ENCODE measurements at places on chromosomes 5 and 9.

DNA sequence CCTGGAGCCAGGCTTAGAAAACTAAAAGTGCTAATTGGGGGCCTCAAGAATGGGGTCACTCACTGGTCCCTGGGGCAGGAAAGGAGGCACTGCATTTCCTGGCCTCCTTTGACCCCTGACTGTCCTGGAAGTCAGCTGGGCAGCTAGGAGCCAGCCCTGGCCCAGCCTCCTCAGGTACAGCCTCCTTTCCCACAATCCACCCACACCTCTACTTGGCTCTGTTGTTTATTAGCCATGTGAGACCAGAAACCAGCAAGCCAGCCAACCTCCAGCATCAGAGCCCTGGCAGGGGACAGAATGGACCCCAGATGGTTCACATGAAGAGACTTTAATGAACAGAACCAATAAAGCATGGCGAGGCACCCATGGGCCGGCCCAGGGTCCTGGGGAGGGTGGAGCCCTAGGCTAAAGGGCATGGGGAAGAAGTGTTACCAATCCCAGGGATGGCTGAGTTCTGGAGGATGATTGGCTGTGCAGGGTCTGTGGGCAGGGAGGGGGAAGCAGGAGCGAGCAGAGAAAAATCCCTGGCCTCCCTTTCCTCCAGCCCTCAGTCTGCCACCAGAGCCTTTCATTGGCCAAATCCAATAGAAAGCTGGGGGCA lies 55.3 kb upstream of the ANGPTL2 start:
- no peak for DNase-seq

GRCh38 chr5:153352685-153353219 lies 137.7 kb upstream of the GRIA1 start:
- DNase-seq: peak; percentile 1

DNA sequence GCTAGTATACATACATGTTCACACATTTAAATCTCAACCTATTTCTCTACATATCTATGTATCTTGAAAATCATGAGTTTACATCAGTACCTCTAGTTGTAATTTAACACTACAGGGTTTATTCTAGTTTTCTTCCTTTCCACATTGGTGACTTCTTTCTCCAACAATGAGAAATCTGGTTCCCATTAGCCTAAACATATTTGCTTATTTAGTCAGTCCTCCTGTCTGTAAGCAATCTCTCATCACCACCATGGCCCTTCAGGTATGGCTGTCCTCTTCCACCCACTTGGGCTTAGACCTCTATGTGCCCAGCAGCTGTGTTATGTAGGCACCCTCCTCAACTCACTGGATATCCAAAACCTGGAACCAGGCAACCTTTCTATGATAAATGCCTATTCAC lies 8.0 kb upstream of the SPATA31D1 start:
- no peak for DNase-seq

GRCh38 chr9:126563556-126563955 lies 50.2 kb upstream of the LMX1B start:
- no peak for DNase-seq

- no peak for DNase-seq
Measured at GRCh38 chr5:71637133-71637532, 50.0 kb downstream of the MCCC2 start.

DNA sequence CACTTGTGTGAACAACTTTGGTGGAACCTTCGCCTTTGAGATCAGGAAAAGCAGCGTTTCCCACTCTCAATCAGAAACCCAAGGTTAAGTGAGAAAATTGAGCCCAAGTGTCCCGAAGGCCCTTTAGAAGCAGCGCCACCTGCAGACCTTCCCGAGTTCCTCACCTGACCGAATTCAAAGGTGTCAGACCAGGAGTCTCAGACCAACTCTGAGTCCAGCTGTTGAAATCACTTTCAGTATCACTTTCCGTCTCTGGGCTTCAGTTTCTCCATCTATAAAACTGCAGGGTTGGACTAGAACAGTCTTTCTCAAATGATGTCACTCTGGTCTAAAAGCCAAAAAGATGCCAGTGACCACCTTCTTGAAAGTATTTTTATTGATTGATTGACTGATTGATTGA lies 31.7 kb upstream of the GRHPR start:
- DNase-seq: no peak

GRCh38 chr9:17843236-17843635 lies 264.4 kb downstream of the SH3GL2 start:
- DNase-seq: no peak

DNA sequence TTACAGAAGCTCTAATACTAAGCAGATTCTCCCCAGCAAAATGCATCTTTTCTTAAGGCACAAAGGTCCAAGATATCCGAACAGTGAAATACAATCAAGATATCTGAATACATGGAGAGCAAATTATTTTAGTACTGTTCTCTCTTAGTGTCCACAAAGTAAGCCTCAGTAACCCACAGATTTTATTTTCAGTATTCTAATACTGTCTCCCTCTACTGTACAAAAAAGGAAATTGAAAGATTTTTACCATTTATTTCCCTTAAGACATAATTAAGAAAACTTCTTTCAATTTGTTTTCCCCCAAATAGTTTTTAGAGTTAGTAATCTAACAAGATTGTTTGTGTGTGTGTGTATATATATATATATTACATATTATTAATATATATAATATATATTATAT lies 24.7 kb upstream of the NOL6 start:
- no peak for DNase-seq

GRCh38 chr9:92165484-92165883 lies 50.3 kb upstream of the SPTLC1 start:
- DNase-seq: no peak

DNA sequence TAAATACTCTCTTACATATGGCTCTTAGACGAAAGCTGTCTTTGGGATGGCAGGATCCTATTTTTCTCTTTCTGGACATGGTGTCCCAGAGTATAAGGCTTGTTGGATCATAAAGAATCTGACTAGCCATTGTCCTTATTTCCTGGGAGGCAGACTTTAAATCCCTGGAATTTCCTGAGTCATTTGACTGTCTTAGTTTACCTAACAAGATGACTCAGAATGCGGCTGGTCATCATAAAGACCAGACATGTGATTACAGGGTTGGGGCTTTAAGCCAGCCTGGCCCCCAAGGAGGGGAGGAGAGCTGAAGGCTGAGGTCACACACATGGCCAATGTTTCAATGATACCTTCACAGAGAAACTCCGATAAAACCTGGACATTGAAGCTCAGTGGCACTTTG lies 37.2 kb downstream of the FAM240B start:
- no peak for DNase-seq

GRCh38 chr5:68953875-68954617 lies 139.8 kb upstream of the SLC30A5 start:
- DNase-seq: no peak

DNA sequence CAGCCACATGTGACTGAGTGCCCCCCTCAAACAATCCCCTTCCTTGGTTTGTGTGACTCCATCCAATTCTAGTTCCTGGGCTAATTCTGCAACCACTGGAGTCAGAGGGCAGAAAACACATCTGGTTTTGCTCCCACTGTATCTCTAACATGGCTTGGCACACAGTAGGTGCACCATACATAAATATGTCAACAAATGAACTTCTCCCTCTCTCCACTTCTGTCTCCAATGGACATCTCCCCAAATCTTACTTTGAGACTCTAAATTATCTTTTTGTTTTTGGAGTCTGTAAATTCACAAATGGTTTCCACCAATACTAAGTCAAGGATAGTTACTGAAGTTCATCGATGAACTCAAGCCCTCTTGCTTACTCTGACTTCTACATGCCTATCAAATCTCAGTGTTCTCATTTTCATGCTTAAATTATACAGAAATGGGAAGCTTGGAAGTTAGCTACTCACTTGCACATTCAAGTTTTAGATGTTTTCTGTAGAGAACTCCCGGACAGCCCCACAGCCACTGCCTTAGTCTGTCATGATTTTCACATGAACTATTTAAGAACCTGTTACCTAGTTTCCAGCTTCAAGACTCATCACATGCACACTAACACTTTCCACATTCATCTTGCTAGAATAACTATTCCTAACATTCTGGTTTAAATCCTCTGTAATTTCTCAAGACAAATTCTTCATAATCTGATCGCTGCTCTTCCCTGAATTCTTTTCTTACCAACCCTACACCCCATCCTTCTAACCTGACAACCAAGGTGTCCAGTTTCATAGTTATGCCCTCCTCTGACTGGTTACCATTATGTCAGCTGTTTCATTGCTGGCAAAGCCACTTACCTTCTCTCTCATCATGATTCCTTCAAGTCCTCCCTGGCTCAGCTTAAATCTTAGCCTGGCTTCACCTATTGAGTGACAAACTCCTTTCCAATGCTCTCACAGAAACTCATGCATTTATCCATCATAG lies 6.0 kb downstream of the RPL37 start:
- no peak for DNase-seq

- no peak for DNase-seq
Measured at GRCh38 chr5:36070687-36071571, 4.2 kb upstream of the UGT3A2 start.

- DNase-seq: no peak
Measured at GRCh38 chr5:91956738-91957137, 573.6 kb upstream of the ARRDC3 start.

DNA sequence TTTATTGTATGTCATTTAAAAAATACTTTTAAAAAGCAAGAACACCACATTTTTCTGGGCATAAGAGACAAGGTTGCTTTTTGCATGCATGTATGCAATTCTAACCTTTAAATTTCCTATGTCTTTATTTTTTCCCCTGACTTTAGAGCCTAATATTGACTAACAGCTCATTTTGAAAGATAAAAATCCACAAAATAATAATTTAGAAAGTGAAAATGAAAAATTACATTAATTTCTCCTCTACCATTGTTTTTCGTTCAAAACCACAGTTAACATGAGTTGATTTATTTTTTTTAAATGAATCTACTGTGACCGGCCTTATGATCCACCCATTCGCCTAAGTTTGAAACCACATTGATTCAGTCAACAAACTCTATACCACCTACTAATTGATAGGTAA lies 137.5 kb upstream of the CDKN2B start:
- no peak for DNase-seq

DNA sequence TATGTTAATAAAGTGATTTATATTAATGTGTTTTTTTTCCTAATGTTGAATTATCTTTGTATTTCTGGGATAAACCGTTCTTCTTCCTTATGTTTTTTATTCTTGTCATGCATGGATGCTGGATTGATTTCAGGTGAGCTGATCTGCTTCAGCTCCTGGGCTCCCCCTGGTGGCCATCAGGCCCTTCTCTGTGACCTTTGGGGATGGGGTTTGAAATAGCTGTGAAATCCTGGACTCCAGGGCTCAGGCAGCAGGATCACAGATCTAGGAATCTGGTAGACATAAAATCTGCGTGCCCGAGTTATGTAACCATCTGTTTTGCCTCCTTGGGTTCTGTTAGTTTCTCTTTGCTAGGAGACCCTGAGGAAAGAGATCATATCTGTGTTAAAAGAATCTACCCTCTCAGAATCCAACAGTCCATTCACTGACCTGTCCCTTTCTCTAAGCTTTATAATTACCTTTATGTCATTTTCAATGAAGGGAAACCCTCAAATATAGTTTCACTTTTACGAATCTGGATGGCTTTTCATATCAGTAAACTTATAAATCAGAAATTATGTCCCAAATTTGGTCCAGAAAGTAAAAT lies 12.2 kb upstream of the OR13J1 start:
- DNase-seq: peak; percentile 83

GRCh38 chr5:39670391-39670790 lies 245.6 kb upstream of the DAB2 start:
- DNase-seq: no peak

- no peak for DNase-seq
Measured at GRCh38 chr9:128005923-128006322, 25.1 kb upstream of the EEIG1 start.

DNA sequence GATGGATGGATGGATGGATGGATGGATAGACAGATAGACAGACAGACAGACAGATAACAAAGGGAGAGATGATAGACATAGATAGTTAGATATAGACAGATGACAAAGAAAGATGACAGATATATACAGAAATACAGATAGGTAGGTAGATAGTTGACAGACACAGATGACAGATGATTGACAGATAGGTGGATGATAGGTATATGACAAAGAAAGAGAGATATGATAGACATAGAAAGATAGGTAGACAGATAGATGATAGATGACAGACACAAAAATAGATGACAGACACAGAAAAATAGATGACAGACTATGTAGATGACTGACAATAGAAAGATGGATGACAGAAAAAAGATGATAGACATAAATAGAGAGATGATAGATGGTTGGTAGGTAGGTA lies 200.0 kb upstream of the TAS2R1 start:
- DNase-seq: no peak

DNA sequence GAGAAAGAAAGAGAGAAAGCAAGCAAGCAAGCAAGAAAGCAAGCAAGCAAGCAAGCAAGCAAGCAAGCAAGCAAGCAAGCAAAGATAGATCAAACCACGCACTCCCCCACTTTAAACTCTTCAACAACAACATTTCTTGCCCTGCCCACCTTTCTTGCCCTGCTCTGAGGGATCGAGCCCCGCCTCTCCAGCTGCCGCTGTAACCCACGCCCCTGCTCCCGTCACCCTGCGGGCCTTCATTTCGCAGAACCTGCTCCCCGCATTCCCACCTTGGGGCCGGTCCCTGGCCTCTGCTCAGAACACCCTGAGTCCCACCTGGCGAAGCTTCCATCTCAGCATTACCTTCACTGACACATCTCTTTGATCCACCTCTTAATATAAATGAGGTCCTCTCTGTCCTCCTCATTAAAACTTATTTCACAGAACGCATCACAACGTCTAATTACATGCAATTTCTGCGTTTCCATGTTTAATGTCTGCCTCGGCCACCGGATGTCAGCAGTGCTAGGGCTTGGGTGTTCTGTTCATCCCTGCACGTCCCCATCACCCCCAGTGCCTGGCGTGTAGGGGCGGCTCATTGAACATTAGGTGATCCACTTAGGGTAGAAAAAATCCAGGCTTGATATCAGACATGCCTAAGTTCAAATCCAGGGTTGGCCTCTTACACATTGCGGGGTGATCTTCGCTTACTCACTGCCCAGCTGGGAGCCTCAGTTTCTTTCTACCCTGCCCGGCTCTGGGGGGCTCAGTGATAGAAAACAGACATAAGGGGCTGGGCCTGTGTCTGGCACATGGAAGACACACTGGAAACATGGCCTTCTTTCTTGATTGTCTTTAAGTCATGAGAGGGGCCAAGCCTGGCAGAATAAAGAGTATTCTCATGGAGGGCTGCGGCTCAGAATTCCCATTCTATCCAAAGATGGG lies 187.6 kb downstream of the DAB2IP start:
- DNase-seq: no peak

- no peak for DNase-seq
Measured at GRCh38 chr5:154359221-154359573, 86.6 kb upstream of the SAP30L start.

DNA sequence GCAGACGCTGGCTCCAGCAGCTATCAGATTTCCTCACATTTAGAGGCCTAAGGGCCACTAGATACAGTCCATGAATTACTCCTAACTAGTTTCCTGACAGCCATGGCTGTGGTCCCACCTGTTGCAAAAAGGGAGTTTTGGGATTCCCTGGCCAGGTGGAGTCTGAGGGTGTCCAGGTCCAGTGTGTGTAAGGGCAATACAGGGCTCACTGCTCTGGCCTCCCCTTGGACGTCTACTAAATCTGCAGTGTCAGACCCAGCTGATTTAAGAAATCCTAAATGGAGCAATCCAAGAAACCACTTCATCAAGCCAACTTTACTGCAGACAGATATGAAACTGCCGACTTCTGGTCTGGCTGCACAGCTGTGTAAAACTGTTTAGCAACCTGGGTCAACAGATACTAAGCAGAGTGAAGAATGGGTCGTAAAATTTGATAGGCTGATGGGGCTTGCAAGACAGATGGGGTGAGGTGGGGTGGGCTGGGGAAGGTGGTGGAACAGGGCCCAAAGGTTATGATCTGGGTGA lies 116.4 kb downstream of the GADD45G start:
- no peak for DNase-seq

Data from stimulated activated CD4-positive, alpha-beta T cell treated with anti-CD3 and anti-CD28 coated beads, Interleukin-12 subunit alpha, Interleukin-12 subunit beta, amount 100 ng/mL, for 4 hours (primary cell).